ENCODE measurements at places on chromosomes 1 and 21.

GRCh38 chr1:59554011-59554663 lies 257.2 kb downstream of the FGGY start:
- no peak for DNase-seq

- DNase-seq = no peak
Observed at GRCh38 chr1:119435052-119435451, 20.1 kb downstream of the HSD3B2 start.

- DNase-seq = no peak
Observed at GRCh38 chr1:29460694-29461093, 224.4 kb downstream of the PTPRU start.

DNA sequence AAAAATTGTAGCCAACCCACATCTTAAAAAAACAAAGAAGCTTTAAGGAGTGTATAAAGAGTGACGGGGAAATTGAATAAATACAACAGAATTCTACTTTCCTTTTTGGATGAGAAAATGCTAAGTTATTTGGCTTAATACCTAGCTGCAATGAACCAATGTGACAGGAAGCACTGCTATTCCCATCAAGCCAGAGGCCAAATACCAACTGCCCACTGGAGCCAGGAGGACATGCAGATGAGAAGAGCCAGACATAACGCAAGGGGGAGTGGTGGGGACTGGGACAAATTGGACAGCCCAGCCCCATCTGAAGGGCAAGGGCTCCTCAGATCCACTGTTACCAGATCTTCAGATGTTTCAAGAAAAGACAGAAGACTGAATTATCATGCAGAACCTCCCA lies 25.7 kb downstream of the DNAJC11 start:
- DNase-seq = no peak

- DNase-seq = no peak
Observed at GRCh38 chr1:186781730-186782129, 47.0 kb upstream of the PLA2G4A start.

DNA sequence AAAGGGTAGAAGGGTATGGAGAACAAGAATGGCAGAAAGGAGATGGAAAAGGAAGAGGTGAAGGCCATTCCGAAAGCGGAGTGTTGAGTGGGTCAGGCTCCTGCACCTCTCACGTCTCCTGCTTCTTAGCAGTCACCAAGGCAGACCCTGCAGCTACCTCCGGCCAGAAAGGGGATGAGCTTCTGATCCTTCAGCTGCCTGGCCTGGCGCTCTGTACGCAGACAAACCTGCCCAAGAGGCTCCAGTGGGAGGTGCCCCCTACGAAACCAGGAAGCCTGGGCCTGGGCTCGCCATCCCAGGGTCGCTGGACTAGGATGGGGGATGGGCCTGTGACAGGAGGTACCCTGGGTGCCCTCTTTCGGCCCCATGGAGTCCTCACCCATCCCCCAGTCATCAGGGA lies 3.0 kb downstream of the GPR61 start:
- DNase-seq = no peak

DNA sequence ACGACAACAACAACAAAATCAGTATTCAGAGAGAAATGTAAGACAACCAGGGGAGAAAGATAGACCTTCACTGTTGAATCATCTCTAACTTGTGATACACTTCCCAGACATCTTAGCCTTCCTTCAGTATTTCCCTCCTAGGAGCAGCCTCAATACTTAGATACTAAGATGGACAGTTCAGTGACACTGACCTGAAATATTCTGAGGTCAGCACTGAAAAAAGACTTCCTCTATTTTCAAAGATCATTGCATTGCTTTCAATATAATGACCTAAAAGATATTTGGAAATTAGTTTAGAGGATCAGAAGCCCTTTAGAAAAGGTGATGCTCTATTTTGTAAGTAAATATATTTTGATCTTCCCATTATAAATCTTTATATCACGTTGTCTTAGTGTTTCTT lies 101.0 kb downstream of the MRPL39 start:
- DNase-seq = no peak

GRCh38 chr1:26411624-26412074 lies 1.0 kb downstream of the LIN28A start:
- no peak for DNase-seq

DNA sequence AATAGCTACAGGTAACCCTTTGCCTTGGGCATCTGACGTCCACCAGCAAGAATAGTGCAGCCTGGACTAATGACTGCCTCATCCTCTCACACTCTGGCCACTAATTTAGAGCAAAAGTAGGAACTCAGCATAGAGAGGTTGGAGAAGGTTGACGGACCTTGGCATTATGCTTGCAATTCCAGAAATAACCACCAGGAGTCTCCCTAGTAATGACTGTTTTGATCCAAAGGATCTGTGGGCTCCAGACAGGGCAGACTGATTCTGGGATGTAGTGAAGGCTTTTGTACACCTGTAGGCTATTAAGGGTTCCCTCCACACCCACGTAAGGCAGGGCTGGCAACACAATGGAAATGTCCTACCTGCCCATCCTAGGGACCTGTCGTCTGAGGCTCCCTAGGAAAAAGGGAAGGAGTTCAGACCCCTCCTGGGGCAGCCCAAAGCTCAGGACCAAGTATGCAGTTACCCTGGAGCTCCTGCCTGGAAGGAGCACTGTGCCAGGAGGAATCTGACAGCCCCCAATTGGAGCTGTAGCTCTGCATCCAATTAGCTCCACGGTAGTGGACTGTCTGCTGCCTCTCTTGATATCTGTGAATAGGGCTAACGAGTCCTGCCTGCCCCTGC lies 91.0 kb upstream of the TMEM51 start:
- DNase-seq = no peak

GRCh38 chr1:198978523-198978922 lies 339.7 kb downstream of the PTPRC start:
- no peak for DNase-seq

- no peak for DNase-seq
Observed at GRCh38 chr1:176567190-176567794, 104.3 kb downstream of the PAPPA2 start.

- no peak for DNase-seq
Observed at GRCh38 chr1:109626682-109627408, 7.2 kb downstream of the AMPD2 start.

GRCh38 chr21:26918323-26919079 lies 48.4 kb downstream of the ADAMTS5 start:
- DNase-seq = no peak
